ENCODE measurements at places on chromosomes 6 and 20. TPM values are rescaled to one million over a fixed set of nuclear protein-coding genes. Genes with fewer than 3 reads are reported as not detected.

GRCh38 chr6:53718597-53719460 is 53.3 kb upstream of the KLHL31 start:
- peak; percentile 64 for DNase-seq

- DNase-seq, result no peak
Measured at GRCh38 chr6:64128301-64129024, 492.9 kb downstream of the PHF3 start.

- DNase-seq, result no peak
Measured at GRCh38 chr6:43634702-43635303, 837 bp upstream of the MAD2L1BP start.

- DNase-seq, result no peak
Measured at GRCh38 chr6:43873806-43874714, 104.0 kb downstream of the VEGFA start.

DNA sequence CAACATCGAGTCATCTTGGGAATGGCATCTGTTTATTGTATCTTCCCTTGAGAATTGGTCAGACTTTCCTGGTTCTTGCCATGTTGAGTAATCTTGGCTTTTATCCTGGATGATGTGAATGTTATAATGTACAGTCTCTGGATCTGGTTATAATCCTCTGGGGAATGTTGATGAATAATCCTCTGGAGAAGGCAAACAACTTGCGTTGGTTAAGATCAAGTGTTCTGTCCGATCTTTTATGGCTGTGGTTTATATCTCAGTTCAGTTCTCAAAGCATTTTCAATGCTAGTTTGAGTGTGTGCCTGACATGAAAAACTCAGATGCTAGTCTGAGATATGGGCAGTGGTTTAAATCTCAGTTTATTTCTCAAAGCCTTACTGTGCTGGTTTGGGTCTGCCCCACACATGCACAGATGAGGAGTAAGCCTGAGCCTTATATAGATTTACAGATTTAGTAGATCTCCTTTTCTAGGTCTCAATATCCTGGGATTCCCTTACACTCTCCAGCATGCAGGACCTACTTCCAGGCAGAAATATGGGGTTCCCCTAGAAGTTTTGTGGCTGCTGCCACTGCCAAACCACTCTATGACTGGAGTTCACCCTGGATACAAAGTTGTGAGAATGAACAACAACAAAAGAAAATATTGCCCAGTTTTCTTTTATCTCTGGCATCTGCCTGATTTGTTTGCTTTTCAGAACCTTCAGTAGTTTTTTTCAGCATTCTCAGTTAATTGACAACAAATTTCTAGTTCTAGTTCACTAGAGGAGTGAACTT is 191.8 kb upstream of the MAN1A1 start:
- DNase-seq, result no peak

The TLDC2 gene
- not detected for total RNA-seq

The HLA-DQB2 gene
- total RNA-seq, result 0.32 TPM

The BNIP5 gene
- not detected for total RNA-seq

Measured in activated CD8-positive, alpha-beta T cell treated with anti-CD3 and anti-CD28 coated beads, Interleukin-2, amount 10 ng/mL, durations not matched to agents 7 days and 5 days (primary cell).